ENCODE measurements at places on chromosomes 11 and 22.

DNA sequence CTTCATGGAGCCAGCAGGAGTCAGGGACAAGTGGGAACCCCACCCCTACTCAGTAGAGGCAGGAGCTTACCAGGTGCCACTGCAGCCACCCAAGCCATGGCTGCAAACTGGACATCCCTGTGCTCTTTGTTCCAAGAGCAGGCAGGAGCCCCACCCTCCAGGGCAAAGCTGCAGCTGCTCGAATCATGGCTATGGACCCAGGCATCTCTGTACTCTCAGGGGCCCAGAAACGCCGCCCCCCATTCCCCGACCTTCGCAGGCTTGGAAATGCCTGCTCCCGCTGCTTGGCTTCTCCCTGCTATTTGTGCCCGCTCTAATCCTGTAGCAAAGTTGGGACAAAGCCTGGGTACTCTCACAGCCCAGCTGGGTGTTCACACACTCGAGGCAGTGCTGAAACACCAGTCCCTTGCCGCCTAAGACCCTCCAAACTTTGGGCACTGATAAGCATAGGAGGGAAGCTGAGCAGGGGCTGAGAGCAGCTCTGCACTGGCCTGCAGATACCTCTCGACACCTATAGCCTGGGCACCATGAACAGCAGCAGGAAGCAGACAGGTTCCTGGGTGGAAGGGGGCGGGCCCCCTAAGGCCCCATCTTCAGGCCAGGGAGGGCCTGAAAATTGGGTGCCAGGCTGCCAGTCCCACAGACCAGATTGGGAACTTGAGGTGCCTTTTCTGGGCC is 402.4 kb downstream of the LRRC4C start:
- DNase-seq: no peak

- no peak for DNase-seq
These were observed 415 bp downstream of the CENATAC start for GRCh38 chr11:118998388-118998717.

DNA sequence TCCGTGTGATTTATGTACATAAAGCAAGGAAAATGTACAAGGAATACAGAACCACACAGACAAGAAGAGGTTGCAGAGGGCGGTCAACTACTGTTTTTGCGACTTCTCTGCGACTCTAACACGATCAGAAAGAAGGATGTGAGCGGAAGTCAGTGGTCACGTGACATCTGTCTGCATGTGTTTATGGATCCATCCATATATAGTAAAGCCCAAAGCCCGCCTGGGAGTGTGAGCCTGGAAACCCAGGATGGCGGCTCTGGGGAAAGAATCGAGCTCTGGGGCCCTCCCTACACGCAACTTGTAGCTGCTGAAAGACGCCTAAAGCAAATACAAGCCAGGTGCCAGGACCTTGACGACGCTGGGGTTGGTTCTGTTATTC is 8.8 kb downstream of the OSBPL5 start:
- no peak for DNase-seq

GRCh38 chr22:27489178-27489675 is 312.3 kb downstream of the MN1 start:
- DNase-seq: no peak

- no peak for DNase-seq
These were observed 72.1 kb upstream of the KCNQ1OT1 start for GRCh38 chr11:2771758-2772466.

DNA sequence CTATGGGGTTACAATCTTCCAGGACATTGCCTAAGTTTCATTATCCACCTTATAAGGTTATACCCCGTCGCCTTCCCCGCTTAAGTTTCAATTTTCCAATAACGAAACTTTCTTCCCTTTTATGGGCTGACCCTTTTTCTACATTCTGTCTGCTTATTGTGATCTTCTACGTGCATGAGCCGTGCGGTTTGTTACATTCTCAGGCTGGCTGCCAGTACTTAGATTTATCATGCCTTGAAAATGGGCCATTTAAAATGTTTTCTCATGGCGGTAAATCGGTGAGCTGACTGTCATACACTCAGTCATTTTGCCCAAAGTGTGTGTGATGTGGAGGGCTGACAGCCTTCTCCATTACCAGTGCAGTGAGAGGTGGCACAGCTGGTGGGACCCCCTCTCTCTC is 23.3 kb downstream of the DGCR6L start:
- no peak for DNase-seq

DNA sequence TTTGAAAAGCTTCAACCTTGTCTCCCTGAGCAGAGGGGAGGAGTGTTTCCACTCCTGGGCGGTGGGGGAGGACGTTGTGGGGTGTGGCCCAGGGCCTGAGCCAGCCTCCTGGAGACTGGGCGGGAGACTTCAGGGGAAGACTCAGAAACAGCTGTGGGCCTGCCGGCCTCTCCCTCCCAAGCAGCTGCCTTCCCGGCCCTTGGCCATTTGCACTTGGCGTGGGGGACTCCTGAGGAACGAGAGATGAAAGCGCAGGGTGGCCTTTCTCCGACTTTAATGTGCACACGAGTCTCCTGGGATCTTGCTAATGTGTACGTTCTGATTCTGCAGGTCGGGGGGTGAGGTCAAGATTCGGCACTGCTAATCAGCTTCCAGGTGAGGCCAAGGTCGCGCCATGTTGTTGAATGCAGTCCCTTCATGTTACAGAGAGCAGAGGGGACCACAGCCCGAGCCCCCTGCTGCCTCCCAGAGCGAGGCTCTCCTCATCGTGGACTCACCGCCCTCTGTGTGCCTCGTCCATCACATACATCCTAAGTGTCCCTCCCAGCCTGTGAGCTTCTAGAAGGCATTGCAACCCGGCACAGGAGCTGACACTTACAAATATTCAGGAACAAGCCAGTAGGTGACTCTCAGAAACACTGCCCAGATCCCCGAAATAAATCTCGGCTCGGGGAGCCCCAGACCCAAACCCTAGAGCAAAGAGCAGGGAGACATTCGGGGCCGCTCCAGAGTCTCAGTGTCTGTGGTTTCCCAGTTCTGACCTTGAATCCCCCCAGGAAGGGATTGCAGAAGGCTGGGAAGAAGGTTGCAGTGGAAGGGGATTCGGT is 7.7 kb downstream of the LIF start:
- DNase-seq: peak; percentile 45

GRCh38 chr11:68997124-68997994 is 15.7 kb downstream of the MRGPRF start:
- no peak for DNase-seq

- DNase-seq: no peak
These were observed 13.6 kb downstream of the MRPL21 start for GRCh38 chr11:68889948-68890446.

GRCh38 chr22:37019309-37020191 is at the start of the genes MPST and TST:
Gene MPST (plus strand): TSS chr22:37019742. CDS start chr22:37019837, 95 bp downstream.
Gene TST (minus strand): TSS chr22:37019447. CDS start chr22:37018732, 715 bp downstream.
- DNase-seq: peak; percentile 45

DNA sequence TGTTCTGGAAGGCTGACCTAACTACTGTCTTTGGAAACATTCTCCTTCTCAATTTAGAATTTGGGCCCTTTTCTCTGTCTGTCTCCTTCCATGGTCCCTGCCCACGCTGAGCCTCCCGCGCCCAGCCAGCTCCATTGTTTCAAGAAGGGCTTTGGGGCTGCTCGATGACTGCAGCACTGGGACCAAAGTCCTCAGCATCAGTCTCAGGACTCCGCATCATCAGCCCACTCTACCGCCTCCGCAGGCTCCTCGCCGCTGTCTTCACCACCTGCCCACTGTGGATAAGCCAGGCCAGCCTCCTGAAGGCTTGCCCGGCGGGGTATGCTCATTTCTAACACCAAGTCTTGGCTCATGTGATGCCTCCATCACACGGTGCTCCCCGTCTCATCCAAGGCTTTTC is 81.3 kb downstream of the ZBTB16 start:
- no peak for DNase-seq

DNA sequence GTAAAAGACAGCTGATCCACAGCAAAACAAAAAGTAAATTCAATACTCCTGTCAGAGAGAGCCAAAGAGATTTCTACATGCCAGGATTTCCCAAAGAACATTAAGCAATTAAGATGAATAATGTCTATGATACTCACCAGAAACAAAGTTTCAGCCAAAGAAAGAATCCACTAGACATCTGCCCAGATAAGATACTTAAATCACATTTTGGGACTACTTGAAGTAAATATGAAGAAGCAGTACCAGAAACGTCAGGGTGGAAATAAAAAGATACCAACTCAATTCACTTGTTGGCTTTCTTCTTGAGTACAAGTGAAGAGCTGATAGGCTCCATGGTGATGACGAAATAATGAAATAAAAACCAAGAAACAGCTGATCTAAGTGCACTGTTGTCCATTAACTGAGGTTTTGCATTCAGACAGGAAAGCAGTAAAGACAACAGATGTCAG is 31.6 kb upstream of the ARHGAP32 start:
- DNase-seq: peak; percentile 62

Measured in mammary epithelial cell (primary cell).